ENCODE measurements at places on chromosomes 16 and 17.

DNA sequence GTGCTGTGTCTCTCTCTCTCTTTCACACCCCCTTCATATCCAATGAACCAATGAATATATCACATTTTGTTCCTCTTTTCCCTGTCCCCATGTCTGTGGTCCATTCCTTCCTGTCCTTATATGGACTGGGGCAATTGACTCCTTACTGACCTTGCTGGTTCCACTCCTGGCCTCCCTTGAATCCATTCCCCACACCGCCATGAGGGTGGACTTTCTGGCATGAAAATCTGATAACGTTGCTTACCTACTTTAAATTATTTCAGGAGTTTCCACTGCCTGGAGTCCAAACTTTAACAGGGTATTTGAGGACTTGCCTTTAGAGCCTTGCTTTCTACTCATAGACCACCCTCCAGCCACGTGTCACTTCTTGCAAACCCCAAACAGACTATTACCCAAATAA lies 12.1 kb upstream of the ARHGAP17 start:
- DNase-seq: no peak

DNA sequence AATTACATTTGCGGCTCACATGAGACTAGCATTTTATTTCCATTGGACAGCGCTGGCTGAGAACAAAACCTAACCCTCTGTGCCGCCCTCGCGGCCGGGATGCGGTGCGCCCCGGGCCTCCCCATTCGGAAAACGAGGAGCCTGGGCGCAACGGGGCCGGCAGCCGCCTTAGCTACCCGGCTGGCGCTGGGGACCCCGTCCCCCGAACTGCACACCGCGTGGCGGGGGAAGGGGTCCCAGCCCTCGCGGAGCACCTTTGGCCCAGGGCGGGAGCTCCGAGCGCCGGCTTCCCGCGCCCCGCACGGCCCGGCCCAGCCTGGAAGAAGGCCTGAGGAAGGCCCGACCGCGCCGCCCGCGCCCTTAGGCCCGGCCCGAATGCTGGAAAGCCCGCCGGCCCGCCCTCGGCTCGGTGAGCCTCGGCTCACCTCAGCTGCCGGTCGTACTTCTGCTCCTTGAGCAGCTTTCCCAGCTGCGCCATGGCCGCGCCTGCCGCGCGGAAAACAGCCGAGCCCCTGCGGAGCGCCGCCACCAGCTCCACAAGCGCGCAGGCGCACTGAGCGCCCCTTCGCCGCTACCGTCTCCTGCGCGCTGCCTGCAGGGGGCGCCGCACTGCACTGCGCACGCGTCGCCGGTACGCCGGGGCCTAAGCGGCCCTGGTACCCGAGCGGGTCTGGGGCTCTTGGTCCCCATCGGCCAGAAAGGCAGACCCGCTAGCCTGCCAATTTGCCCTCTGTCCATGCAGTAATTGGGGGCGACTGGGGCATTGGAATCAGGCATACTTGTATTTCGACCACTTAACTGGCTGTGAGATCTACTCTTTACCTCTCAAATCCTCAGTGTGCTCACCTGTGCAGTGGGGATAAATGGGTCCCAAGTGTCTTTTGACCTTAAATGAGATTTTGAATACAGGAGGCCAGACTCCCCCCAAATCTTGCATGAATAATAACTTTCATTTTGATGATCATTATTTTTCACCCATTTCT lies at the start of gene NAE1:
TSS of gene NAE1 (minus strand) at position 555 of the 983 bp plus-strand sequence. CDS start at position 478, 77 bp downstream.
- DNase-seq: peak; percentile 71

DNA sequence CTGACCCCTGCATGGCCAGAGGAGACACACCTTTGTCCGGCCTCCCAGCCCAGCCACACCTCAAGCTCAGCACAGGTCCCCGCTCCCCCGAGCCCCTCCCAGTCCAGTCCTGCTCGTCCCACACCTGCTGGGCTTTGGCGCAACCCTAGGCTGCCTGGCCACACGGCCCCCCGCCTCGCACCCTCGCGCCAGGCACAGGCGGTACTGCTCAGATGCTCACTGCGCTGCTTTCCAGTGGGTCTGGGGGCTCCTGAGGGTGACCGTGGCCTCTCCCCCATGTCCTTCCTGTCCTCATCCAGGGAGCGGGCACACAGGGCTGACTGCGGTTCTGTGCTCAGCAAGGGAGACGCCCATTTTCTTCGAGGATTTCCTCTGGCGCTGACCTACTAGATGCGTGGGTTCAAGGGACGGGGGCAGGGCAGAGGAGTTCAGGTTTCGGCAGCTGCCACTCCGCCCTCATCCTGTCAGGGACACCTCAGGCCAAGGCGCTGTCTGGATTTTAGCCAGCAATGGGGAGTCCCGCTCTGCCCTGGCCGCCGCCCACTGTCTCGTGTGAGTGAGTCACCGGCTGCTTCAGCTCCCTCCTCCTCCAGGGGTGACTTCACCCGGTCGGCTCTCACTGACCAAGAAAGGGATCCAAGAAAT lies 118.0 kb upstream of the ZNF469 start:
- DNase-seq: peak; percentile 59

DNA sequence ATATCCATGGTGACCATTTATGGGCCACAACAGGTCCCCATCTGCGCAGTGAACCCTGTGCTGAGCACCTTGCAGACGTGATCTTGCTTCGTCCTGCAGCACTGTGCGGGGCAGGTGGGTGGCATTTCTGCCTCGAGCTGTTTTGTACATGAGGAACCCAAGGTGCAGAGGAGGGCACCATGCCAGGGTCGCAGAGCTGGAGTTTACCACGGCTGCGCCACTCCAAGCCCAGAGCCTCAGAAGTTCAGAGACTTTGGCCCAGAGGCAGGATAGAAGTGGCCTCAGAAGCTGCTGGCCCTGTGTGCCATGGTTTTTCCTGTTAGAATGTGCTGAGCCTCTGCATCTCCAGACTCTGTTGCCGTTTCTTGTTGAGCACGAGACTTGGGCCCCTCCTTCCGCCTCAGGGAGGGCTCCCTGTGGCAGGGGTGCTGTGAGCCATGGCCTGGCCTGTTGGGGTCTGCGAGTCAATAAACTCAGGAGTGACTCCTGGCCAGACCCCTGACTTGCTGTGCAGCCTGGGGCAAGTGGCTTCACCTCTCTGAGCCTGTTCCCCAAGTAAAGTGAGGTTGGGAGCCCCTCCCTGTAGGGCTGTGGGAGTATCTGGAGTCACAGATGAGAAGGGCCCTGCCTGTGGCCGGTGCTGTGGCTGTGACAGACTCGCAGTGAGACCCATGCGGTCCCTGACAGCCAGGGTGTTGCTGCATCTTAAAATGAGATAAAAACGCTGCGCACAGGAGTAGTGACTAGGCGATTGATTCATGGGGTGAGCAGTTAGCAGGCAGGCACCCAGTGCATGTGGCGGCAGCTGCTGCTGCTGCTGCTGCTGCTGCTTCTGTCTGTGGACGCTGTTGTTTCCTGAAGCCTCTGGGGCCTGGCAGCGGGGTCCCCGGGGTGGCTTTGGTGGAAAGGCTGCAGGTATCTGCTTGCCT lies 11.8 kb downstream of the MAP2K3 start:
- no peak for DNase-seq

- peak; percentile 89 for DNase-seq
Measured at GRCh38 chr17:49414622-49415350, at the start of gene PHB1. TSS of gene PHB1 (minus strand) at chr17:49414882. CDS start at chr17:49413264, 1,618 bp downstream.

- DNase-seq: no peak
Measured at GRCh38 chr17:16286947-16287562, 66.2 kb downstream of the CENPV start.

DNA sequence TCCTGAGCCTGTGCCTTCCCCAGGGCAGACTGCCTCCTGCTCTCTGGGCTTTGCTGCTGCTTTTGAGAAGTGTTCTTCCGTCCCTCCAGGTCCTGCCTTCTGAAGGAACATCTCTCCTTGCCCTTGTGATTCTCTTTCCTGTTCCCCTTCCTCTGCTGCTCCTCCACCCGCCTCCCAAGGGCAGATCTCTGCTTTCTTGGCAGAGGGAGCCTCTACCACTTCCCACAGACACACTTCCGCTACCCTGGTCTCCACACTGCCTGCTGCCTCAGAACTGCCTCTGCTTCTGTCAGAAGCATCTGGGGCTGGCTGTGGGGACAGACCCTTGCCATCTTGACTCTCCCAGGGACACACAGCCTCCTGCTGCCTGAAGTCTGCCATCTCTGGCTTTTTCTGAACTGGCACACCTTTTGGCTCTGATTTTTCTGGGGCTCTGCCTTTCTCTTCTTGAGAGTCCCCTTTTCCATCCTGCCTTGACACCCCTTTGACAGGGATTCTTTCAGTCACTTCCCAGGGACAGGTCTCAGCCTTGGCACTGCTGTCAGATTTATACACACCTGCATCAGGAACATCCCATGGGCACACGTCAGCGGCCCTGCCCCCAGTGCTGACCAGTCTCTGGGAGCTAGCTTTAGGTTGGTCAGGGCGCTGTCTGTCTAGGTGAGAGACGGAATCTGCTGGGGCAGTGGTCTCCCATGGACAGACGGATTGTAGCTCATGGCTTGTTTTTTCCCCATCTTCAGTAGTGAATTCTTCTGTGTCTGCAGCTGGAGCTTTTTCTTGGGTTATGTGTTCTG lies 16.6 kb downstream of the GPR179 start:
- no peak for DNase-seq

- no peak for DNase-seq
Measured at GRCh38 chr16:65619606-65620005, 497.7 kb upstream of the CDH11 start.

- DNase-seq: no peak
Measured at GRCh38 chr16:85664580-85665372, 24.0 kb downstream of the GINS2 start.
